Left renal cortex interstitium (tissue), 4 donors: ENCODE measurements at places on chromosomes 5 and 9.

GRCh38 chr5:171575808-171576207 lies 156.4 kb downstream of the FGF18 start:
- DNase-seq: no peak

DNA sequence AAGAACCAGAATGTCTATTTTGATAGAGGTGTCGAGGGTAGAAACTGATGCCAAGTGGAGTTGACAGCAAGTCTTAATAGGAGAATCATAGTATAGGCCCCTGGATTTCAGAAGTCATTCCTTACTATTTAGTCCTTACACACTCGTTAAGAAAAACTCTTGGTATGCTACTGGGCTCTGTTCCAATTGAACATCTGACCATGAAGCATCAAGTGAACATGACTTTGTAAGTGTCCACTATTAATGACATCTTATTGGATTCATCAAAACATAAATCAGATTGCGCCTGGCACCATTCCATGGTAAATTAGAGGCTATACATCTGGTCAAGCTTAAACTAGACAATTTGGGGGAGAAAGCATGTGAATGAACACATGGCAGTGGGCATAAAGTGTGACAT lies 1056.5 kb upstream of the EDIL3 start:
- no peak for DNase-seq

- no peak for DNase-seq
Observed at GRCh38 chr5:136750224-136750862, 385.0 kb upstream of the TRPC7 start.

GRCh38 chr9:136543280-136543679 lies 2.6 kb downstream of the NOTCH1 start:
- no peak for DNase-seq

GRCh38 chr5:41508186-41508585 lies 2.2 kb downstream of the PLCXD3 start:
- no peak for DNase-seq

GRCh38 chr5:132262882-132263547 lies 5.5 kb downstream of the PDLIM4 start:
- DNase-seq: no peak

GRCh38 chr5:123868881-123869280 lies 356.9 kb downstream of the CSNK1G3 start:
- DNase-seq: no peak

- DNase-seq: no peak
Observed at GRCh38 chr5:99646011-99646647, 717.3 kb upstream of the CHD1 start.

DNA sequence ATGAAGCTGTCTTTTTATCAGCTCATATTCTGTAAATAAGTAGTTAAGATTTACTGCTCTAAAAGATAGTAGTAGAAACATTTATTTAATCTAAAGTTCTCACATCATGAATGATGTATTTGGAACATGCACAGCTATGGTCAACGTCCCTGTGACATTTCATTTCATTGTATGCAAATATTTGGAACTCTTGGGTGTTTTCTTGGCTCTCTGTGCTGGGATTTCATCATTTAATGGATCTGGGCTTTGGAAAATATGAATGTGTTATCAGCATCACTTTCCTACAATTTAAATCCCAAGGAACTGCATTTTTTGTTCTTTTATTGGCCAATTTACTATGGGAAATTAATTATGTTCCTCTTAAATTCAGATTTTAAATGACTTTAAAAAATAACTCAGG lies 462.9 kb downstream of the SEMA5A start:
- DNase-seq: no peak

DNA sequence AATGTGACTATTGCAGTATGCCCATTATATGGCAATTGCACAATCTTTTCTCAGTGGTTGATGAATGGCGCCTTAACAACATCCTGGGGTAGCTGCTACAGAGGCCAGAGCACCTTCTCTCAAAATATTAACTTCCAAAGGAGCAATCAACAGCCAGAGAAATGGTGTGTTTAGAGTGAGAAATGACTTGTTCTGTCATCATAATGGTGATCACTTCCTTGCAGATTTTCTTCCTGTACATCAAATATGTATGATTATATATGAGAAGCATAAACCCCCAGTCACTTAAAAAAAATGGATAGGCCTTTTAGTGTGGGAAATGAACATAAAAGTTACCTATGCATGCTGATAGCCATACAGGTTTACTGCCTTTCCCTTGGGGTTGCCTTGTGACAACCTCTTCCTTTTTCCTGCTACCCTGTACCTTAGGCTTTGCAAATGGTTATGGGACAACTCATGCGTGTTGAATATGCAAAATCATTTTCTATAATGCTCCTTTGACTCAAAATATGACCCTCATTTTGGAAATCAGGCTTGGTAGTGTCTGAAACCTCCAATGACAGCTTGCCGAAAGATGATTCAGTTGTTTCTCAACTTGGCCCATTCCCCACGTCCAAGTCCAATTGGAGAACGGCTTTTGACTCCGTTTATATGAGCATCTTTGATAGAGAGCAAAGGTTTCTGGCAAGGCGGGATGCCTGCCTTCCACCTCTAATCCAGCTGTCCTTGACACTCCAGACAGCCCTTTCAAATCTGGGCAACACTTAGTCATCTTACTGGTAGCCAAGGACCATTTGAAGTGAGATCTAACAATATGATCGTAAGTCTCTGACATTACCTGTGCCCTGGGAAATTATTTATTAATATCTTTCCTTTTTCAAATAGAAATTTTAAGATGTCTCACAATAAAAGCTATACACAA lies 69.3 kb downstream of the SLC1A1 start:
- DNase-seq: no peak

GRCh38 chr5:53425687-53426511 lies 54.5 kb upstream of the FST start:
- peak; percentile 20 for DNase-seq

- DNase-seq: no peak
Observed at GRCh38 chr5:123659495-123659894, 147.5 kb downstream of the CSNK1G3 start.

DNA sequence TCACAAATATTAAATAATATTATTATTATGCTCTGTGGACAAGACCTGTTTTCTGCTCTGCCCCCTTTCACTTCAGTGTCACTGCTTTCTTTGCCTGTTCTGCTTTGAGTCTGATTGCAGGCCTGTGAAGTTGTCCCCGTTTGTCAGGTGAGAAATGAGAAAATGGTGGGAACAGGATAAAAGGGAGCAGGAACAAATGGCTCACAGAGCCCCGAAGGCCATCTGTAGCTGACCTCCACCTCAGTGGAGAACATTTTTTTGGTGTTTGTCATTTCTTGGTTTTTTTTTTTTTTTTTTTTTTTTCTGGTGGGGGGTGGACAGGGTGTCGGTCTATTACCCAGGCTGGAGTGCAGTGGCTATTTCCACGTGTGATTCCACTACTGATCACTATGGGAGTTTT lies 13.2 kb upstream of the S100Z start:
- DNase-seq: no peak

GRCh38 chr5:177300951-177301350 lies 2.6 kb downstream of the RAB24 start:
- DNase-seq: no peak

DNA sequence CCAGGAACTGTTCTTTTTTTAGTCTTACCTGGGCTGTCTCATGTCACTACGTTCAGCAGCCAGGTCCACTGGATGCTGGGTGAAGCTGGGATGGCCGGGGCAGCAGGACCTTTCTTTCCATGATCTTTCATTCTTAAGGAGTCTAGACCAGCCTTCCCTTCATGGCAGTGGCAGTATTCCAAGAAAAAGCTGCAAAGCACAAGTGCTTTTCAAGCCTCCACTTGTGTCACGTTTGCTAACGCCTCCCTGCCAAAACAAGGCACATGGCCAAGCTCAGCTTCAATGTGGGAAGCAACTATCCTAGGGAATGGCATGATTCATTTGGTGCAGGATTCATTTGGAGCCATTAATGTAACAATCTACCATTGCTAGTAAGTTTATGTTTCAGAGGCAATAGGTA lies 94.8 kb downstream of the RCL1 start:
- DNase-seq: no peak

DNA sequence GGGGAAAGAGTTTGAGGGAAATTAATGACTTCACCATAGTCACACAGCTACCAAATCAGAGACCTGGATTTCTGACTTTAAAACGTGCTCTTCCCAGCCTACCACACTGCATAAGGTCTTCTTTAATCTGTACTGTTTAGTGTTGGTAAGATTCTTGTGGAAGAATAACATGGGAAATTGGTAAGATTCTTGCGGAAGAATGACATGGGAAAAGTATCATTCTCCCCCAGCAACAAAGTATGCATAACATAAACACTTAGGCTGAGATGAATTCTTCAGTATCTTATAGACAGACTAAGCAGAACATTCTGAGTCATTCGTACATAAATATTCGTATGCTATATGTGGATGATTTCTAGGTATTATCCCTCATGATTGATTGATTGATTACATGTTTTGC lies 170.4 kb downstream of the FOCAD start:
- no peak for DNase-seq

- no peak for DNase-seq
Observed at GRCh38 chr5:151568036-151568435, 23.1 kb downstream of the FAT2 start.

DNA sequence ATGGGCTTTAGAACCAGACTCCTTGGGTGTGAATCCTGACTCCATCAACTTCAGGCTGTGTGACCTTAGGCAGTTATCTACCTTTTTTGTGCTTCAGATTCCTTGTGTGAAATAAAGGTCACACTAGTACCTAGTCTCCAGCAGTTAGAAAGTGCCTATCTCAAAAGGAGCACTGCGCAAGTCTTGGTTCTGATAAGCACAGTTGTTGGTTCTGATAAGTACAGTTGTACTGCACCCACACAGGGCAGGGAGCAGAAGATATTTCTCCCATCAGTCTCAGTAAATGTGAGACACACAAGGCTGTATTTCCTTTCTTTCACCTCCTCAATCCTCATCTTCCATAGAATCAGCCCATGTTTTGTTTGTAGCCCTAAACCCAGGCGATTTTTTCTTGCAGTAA lies 116.6 kb upstream of the DPYSL3 start:
- DNase-seq: no peak
